Neural progenitor cell (in vitro differentiated cells): ENCODE measurements at places on chromosomes 5 and 9.

GRCh38 chr9:127489471-127490115, 38.3 kb downstream of the LRSAM1 start:
- DNase-seq = peak; percentile 81

- no peak for DNase-seq
Measured at GRCh38 chr5:761059-761771, 23.3 kb downstream of the ZDHHC11B start.

DNA sequence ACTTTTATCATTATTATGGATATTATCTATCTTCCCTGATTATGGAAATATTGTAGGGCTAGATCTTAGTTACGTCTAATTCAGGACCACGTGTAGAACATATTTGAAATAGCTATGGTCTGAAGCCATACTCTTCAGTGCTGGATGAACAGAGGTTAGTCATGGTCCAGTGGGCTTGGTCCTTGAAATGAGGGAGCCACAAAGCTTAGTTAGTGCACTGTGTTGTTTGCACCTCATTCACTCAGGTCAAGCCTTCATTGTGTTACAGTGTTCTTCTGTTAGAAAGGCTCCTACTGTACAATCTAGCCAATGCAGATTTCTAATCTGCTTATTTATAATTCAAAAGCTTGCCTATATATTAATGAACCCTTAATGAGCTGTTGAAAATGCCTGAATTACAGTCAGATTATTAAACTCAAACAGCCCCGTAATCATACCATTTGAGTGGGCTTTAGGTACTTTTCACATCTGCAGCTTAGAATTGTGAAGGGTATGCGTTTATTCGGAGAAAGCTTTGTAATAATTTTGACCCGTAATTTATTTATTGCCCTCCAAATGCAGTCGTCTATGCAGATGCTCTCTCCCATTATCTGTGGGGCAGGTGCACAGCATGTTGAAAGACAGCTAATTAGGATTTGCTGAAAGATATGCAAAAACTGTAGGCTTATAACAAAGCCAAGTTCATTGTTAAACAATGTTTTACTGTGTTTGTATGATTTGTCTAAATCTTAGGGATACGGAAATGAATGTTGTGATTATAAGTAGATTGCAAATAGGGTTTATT, 164.9 kb downstream of the PBX3 start:
- DNase-seq = peak; percentile 59

- peak; percentile 67 for DNase-seq
Measured at GRCh38 chr9:116323012-116323411, 169.4 kb downstream of the PAPPA start.

DNA sequence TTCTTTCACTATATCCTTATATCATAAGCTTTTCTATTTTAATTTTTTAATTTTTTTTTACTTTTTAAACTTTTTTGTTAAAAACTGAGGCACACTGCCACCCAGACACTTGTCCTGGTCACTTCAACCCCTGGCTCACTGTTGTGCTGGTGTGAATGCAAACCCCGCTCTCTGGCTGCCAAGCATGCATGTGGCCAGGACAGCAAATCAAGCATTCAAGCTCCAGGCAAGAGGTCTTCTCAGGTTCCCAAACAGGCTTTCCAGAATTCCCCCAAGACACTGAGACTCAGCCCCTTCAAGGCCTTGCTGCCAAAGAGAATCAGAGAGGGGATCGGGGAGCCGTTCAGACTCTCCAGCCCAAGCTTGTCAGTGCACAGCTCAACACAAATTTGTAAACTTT, 139.9 kb downstream of the FANCC start:
- DNase-seq = no peak

DNA sequence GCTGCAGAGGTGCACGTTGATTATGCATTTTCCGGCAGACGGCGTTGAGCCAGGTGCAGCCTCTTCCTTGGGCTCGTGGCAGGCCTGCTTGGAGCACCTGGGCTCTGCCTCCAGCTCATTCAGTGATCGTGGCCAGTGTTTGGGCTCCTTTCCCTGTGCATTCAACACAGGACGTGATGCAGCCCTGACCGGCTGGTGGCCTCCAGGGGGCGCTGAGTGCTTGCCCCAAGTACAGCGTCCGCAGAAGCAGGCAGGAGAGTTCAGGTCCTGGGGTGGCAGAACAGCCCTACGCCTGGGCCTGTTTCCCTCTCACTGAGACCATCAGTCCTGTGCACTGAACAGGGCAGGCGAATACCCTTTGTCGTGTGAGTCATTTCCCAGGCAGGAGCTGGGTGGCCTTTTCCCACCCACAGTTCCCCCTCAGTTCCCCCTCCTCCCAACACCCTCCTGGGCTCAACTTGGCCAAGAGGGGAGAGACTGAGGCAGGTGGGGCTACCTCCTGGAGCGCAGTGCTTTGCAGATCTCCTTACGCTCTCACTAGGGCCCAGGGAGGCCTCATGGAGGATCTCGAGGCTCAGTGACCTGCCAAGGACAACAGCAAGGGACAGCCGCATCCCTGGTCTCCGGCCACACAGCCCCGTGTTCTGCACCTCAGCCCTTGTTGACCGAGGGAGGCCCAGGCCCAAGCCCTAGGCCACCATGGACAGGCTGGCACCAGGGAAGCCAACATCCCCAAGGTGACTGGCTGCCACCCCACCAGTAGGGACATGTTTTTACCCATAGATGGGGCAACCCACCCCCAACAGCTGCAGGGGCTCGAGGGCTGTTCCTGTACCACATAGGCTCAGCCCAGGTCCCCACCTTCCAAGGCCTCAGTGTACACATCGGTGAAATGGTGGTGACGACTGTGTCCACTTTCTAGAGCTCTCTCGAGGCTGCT, 52.9 kb downstream of the LRSAM1 start:
- DNase-seq = peak; percentile 89

DNA sequence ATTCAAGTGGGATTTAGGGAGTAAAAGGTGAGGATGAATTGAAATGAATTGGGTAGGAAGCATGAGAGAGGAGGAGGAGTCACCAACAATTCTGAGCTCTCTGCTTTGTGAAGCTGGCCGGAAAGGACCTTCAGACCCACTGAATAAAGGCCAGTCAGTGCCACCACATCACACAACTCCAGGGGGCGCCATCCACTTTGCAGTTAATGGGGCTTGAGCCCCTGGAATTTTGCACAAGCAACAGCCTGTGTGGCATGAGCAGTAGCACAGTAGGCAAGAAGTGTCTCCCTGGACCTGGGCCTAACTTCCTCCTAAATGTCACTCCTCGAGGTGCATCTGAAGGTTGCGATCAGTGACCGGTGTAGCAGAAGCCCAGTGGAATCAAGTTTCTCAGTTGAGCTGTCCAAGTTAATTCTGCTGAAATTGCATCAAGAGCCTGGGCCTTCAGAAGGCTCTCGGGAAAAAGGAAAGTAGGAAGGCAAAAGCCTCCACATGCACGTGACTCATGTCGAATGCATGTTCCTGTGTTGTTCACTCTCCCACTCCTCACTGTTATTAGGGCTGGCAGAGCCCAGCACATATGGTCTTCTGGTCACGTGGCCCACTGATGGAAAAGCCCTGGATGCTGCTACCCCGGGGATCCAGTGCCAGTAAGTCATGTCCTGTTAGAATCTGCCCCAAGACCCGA, 27.8 kb upstream of the GLIS3 start:
- peak; percentile 20 for DNase-seq

GRCh38 chr9:95807326-95807947, 68.1 kb upstream of the ERCC6L2 start:
- no peak for DNase-seq

DNA sequence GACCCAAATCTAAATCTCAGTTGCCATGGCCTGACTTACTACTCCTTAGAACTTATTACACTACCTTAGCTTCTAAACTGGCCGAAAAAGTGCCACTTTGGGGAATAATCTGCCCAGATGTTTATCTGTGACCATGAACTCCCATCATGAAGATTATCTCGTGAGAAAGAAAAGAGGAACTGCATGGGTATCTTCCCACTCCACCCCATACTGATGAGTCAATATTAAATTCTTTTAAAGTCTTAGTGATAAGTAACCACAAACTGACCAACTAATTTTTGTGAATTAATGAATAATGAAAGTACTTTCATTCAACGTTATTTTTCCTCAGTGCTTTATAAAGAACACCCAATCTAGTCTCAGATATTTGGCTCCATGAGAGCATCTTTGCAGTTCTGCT, 493.5 kb downstream of the EBF1 start:
- no peak for DNase-seq

- no peak for DNase-seq
Measured at GRCh38 chr5:91109634-91110033, 273.5 kb downstream of the ARRDC3 start.

GRCh38 chr9:36843964-36844363, 190.1 kb downstream of the PAX5 start:
- no peak for DNase-seq

DNA sequence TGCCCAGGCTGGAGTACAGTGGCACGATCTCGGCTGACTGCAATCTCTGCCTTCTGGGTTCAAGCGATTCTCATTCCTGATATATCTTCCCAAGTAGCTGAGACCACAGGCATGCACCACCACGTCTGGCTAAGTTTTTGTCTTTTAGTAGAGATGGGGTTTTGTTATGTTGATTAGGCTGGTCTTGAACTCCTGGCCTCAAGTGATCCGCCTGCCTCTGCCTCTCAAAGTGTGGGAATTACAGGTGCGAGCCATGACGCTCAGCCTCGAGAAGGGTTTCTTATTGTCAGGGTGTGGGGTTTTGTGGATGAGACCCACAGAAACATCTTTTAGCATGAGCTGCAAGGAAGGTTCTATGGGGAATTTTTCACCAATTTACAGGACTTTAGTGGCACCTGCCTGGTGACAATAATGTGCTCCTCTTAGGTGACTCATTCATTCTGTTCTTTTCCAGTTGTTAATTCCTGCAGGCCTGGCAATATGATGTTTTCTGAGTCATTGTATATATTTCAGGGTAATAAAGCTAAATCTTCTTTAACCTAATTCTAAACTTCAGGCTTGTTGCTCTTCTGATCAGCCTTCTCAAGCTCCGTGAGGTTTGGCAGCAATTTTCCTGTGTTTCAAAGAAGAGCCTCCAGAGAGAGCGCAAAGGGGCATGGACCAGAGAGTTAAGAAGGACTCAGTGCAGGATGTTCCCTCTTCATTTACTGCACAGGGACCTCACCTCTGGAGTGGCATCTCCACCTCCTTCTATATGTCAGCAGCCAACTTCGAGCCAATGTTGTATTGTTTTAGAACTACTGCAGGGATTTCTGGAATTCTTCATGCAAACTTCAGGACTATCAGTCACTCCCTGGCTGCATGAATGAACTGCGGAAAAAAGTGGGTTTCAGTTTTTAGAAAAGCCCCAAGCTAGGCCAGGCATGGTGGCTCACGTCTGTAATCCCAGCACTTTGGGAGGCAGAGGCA, 77.8 kb upstream of the ZNF618 start:
- DNase-seq = no peak

DNA sequence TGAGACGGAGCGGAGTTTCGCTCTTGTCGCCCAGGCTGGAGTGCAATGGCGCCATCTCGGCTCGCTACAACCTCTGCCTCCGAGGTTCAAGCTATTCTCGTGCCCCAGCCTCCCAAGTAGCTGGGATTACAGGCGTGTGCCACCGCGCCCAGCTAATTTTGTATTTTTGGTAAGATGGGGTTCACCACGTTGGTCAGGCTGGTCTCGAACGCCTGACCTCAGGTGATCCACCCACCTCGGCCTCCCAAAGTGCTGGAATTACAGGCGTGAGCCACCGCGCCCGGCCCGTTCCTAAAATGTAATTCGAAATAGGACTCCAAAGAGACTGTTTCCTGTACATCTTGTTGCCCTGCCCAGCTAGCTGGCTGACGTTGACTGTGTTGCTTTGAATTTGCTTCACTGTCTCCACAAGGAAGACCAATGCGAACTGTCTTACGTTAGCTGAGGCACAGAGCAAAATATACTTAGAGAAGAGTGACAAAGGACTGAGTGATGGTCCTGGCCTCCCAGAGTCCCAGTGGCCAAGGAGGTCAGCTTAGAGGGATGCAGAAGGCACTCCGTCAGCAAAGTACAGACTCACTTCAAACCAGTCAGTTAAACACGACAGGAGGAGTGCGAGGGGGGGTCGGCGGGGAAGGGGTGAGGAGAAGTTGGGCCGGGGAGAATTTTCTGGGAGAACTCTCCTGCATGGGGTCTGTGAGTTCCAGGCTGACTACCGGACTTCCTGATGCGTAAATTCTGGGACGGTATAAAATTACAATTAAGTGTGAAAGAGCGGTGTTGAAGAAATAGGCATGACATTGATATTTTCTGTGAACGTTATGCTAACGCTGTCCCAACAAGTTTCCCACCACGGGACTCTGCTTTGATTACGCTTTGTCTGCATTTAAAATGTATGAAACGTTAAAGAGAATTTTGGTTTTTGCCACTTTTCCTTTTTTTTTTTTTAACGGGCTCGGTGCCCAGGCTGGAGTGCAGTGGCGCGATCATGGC, 6.8 kb upstream of the TRIM41 start:
- DNase-seq = no peak

DNA sequence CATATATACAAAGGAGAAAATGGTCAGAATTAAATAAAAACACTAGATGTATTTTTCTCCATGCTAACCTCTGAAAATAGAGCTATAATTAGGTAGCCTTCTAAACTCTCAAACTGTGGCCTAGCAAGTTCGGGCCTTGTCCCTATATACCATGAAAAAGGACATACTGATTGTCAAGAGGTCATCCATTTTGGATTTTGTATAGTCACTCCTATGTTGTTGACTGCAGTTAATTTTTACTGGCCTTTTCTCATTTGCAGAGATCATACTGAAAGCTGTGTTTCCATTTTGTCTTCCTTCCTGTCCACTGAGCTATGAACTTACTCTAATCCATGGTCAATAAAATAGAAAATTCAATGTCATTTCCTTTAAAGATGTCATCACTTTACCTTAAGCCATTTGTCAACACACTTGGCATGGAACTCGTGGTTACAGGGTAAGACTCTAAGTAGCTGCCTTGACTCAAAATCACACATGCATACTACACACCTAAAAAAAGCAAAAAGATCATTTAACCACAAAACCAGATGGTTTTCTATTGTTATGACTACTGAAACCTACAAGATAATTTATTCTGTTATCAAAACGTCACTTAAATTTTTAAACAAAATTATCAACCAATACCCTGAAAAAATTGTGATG, 58.0 kb downstream of the RNF38 start:
- DNase-seq = no peak

DNA sequence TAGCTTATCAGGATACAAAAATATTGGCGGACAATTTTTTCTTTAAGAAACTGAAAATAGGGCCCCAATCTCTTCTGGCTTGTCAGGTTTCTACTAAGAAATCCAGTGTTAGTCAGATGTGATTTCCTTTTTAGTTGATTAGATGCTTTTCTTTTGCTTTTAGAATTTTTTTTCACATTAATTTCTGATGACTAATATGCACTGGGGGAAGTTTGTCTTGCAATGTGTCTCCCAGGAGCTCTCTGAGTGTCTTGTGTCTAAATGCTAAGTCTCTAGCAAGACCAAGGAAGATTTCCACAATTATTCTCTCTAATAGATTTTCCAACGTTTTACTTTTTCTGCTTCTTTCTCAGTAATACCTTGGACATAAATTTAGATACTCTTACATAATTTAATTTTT, 559.8 kb upstream of the TYRP1 start:
- no peak for DNase-seq
